ENCODE measurements at places on chromosomes 1 and 21.

DNA sequence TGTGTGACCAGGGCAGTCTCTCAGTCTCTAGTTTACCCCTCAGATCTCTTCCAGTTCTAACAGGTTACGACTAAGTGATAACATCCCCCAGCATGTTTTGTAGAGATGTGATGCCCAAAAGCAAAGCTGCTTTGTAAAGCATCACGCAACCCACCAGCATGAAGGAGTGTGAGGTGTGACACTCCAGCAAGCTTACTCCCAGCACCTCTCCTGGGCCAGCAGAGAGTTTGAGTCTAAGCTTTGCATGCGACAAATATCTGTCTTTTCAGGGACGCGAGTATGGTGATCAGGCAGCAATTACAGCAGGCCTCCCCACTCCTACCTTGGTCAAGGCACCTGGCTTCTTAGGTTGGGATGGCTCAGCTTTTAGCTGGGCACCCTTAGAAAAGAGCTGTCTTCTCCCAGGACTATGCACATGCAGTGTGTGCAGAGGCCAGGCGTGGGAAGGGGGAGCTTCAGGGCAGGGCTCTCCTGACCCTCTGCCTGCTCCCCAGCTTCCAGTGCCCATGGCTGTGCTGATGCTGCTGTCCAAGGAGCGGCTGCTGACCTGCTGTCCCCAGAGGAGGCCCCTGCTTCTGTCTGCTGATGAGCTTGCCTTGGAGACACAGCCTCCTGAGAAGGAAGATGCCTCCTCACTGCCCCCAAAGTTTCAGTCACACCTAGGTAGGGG, 48.2 kb downstream of the ELK4 start:
- H3K4me1 ChIP-seq, result peaks cover 11% of the 10 kb centered on the region
- peak overlapping the region; percentile 50 for H3K27ac ChIP-seq
- peaks cover 12% of the 10 kb centered on the region for H3K27me3 ChIP-seq
- DNase-seq, result no peak
- no peak overlapping the region for H3K4me3 ChIP-seq

DNA sequence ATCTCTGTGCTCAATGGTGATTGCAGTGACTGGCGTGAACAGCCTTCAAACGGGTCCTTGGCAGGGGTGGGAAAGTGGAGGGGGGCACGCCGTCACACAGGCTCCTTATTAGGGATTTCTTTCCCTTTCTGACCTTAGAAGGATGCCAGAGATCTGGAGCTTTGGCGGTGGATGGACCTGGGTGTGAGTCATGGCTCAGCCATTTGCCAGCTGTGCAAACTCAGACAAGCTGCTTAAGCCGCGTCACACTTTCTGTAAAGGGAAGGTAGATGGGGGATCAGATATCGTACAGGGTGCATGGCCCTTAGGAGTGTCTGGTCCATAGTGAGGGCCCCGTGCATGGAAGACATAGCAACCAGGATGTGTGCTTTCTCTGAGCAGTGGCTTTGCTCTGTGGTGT, 48.3 kb upstream of the C1orf174 start:
- H3K4me3 ChIP-seq, result no peak overlapping the region
- no peaks in the 10 kb centered on the region for H3K4me1 ChIP-seq
- DNase-seq, result peak; percentile 23
- H3K27me3 ChIP-seq, result peaks cover 6% of the 10 kb centered on the region
- no peak overlapping the region for H3K27ac ChIP-seq
- no peaks in the 10 kb centered on the region for H3K36me3 ChIP-seq

GRCh38 chr1:230281556-230281955, 144.6 kb downstream of the PGBD5 start:
- H3K4me1 ChIP-seq, result peaks cover 5% of the 10 kb centered on the region
- H3K36me3 ChIP-seq, result no peaks in the 10 kb centered on the region
- H3K4me3 ChIP-seq, result no peak overlapping the region
- no peak overlapping the region for H3K27ac ChIP-seq

DNA sequence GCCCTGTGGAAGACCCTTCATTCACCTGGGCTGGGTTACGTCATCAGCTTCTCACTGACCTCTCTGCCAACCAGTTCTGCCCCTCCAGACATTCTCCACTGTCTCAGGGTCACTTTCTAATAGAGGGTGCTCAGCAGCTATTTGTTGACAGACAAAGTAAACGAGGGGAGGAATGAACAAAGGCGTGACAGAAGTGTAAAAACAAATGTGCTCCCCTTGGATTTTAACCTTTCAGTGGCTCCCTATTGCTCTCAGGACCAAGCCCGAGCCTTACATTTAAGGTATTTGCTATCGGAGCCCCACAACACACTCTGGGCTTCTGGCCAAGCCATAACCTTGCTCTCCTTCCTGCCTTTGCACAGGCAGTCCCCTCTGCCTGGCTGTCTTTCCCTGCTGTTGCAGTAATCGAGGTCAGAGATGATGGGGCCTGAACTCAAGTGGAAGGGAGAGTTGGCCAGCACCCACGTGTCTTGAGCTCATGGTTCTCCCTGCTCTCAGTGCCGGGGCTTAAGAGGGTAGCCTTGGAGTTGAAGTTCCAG, 9.3 kb upstream of the MARCKSL1 start:
- peaks cover 8% of the 10 kb centered on the region for H3K4me1 ChIP-seq
- no peak for DNase-seq
- no peak overlapping the region for H3K4me3 ChIP-seq
- no peaks in the 10 kb centered on the region for H3K36me3 ChIP-seq
- H3K27me3 ChIP-seq, result no peaks in the 10 kb centered on the region
- H3K27ac ChIP-seq, result peak overlapping the region; percentile 43

- H3K4me3 ChIP-seq, result peak overlapping the region; percentile 73
- H3K27me3 ChIP-seq, result no peaks in the 10 kb centered on the region
- H3K4me1 ChIP-seq, result peaks cover 14% of the 10 kb centered on the region
- H3K36me3 ChIP-seq, result no peaks in the 10 kb centered on the region
- no peak for DNase-seq
Observed at GRCh38 chr1:109398343-109399225, 866 bp upstream of the SORT1 start.

DNA sequence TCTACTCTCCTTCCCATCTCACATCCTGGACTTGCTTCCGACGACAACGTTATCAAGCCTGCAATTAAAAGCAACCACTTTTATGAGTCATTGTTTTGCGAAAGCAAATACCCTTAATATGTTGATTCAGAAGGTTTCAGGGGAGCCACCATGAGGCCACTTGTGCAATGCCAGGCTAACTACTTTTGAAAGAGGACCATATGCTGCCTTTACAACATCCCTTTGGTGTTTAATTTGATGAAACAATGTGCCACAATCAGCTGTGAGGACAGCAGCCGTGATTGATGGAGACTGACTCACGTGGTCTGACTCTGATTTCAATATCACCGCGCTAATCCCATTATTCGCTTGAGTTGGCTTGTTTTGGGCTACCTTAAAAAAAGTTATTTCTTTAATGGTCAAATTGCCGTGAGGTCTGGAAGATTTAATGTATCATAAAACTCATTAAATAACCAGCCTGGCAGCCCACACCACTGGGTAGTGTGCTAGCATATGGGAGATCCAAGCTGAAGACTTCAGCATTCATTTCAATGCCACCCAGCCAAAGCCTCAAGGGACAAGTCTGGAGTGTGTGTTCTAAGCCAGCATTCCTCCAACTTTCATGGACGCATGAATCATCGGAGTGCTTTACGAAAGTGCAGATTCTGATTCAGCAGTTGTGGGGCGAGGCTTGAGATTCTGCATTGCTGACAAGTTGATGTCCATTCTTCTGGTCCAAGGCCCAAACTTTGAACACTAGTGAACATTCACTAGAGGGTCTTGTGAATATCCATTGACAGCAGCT, 73.3 kb upstream of the PAXBP1 start:
- H3K4me1 ChIP-seq, result no peaks in the 10 kb centered on the region
- H3K27me3 ChIP-seq, result peaks cover 23% of the 10 kb centered on the region
- peak; percentile 19 for DNase-seq
- H3K36me3 ChIP-seq, result no peaks in the 10 kb centered on the region
- H3K4me3 ChIP-seq, result no peak overlapping the region

DNA sequence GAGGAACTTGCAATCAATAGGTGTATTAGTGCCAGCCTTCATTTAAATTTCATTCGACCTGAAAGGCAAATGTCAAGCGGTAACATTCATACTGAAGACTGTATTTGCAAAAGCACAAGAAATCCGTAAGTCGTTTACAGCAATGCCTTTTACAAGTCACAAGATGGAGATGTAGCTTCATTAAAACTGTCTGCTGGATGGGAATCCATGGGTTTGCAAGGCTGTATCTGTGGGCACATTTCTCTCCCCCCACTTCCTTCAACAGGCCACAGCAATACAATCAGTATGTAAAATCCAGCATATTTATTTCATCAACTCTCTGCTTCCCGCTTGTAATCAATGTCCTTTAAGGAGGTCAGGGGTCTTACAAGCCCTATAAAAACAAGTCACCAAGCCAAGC, 147.1 kb downstream of the SLC45A1 start:
- H3K4me3 ChIP-seq, result no peak overlapping the region
- DNase-seq, result no peak
- H3K36me3 ChIP-seq, result no peaks in the 10 kb centered on the region
- no peak overlapping the region for H3K27ac ChIP-seq
- no peaks in the 10 kb centered on the region for H3K27me3 ChIP-seq

- H3K36me3 ChIP-seq, result no peaks in the 10 kb centered on the region
- H3K4me3 ChIP-seq, result no peak overlapping the region
- H3K27me3 ChIP-seq, result no peaks in the 10 kb centered on the region
- H3K4me1 ChIP-seq, result peaks cover 34% of the 10 kb centered on the region
Observed at GRCh38 chr1:94069919-94070285, 51.0 kb downstream of the ABCA4 start.

DNA sequence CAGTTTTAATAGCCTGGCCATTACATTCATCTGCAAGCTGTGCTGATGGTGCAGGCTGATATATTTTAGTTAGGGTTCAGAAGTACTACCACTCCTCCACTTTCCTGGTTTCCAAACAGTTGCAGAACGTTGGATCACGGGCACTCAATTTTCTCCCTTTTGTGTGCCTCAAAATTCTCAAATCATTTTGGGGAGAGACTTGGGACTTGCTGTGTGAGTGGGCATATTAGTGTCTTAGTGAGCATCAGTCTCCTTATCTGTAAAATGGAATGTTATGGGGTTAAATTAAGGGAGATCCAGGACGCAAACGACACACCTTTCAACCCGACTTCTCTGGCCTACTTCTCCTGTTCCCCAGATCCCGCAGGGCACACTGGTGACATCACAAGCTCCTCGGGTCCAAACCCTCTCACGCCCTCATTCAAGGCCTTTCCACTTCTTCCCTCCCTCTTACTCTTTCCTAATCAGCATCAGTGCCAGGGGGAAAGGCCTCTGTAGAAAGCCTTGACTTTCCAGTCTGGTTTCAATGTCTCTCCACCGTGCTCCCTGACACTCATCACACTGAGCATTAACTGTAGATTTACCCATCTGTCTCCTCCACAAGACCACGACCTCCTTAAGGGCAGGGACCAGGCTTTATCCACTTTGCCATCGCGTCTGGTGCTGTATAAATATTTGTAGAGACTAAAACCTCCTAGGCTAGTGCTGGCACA, 1.2 kb downstream of the PIGP start:
- peak; percentile 74 for DNase-seq
- peaks cover 17% of the 10 kb centered on the region for H3K4me1 ChIP-seq
- peak overlapping the region; percentile 100 for H3K27ac ChIP-seq
- H3K4me3 ChIP-seq, result peak overlapping the region; percentile 59
- no peaks in the 10 kb centered on the region for H3K27me3 ChIP-seq
- no peaks in the 10 kb centered on the region for H3K36me3 ChIP-seq

GRCh38 chr1:170126696-170127095, 19.1 kb upstream of the NTMT2 start:
- H3K27ac ChIP-seq, result no peak overlapping the region
- no peaks in the 10 kb centered on the region for H3K4me1 ChIP-seq
- no peaks in the 10 kb centered on the region for H3K27me3 ChIP-seq
- no peaks in the 10 kb centered on the region for H3K36me3 ChIP-seq
- DNase-seq, result peak; percentile 53

GRCh38 chr1:37808369-37809319, 636 bp upstream of the YRDC start:
- no peaks in the 10 kb centered on the region for H3K27me3 ChIP-seq
- H3K4me1 ChIP-seq, result peaks cover 15% of the 10 kb centered on the region
- no peaks in the 10 kb centered on the region for H3K36me3 ChIP-seq
- H3K27ac ChIP-seq, result peak overlapping the region; percentile 96
- peak; percentile 90 for DNase-seq
- H3K4me3 ChIP-seq, result peak overlapping the region; percentile 54

DNA sequence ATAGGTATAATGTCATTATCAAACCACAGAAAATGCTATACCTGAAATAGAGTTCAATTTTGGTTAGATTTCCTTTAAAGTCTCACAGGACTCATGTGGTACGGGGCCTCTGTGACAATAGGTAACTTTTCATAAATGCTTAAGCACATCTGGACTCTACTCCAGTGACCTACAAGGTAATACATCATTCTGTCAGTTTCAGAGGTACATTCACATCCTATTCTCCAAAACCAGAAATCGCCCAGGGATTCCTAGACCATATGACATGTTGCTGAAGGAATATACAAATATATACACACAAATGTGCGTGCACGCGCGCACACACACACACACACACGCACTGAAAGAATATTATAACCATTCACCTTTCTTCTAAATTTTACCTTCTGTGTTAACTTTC, 311.8 kb downstream of the SMYD3 start:
- no peaks in the 10 kb centered on the region for H3K36me3 ChIP-seq
- no peak overlapping the region for H3K4me3 ChIP-seq
- H3K27ac ChIP-seq, result no peak overlapping the region
- H3K27me3 ChIP-seq, result no peaks in the 10 kb centered on the region
- H3K4me1 ChIP-seq, result no peaks in the 10 kb centered on the region

GRCh38 chr1:1346501-1346890, 2.7 kb downstream of the DVL1 start:
- H3K4me3 ChIP-seq, result no peak overlapping the region
- H3K36me3 ChIP-seq, result no peaks in the 10 kb centered on the region
- DNase-seq, result no peak
- H3K27me3 ChIP-seq, result no peaks in the 10 kb centered on the region

GRCh38 chr1:156627313-156627880, 8.2 kb downstream of the HAPLN2 start:
- peaks cover 23% of the 10 kb centered on the region for H3K4me1 ChIP-seq
- no peak overlapping the region for H3K4me3 ChIP-seq
- DNase-seq, result peak; percentile 59
- no peak overlapping the region for H3K27ac ChIP-seq

GRCh38 chr1:248855580-248855979, 3.3 kb downstream of the ZNF692 start:
- H3K4me3 ChIP-seq, result no peak overlapping the region
- H3K27ac ChIP-seq, result no peak overlapping the region
- H3K27me3 ChIP-seq, result no peaks in the 10 kb centered on the region
- H3K4me1 ChIP-seq, result peaks cover 16% of the 10 kb centered on the region
- no peaks in the 10 kb centered on the region for H3K36me3 ChIP-seq

GRCh38 chr21:25573409-25574206, 33.7 kb downstream of the MRPL39 start:
- no peaks in the 10 kb centered on the region for H3K4me1 ChIP-seq
- no peak overlapping the region for H3K27ac ChIP-seq
- H3K4me3 ChIP-seq, result no peak overlapping the region
- peak; percentile 49 for DNase-seq
- no peaks in the 10 kb centered on the region for H3K27me3 ChIP-seq
- H3K36me3 ChIP-seq, result no peaks in the 10 kb centered on the region

- H3K4me3 ChIP-seq, result no peak overlapping the region
- no peaks in the 10 kb centered on the region for H3K4me1 ChIP-seq
- H3K36me3 ChIP-seq, result no peaks in the 10 kb centered on the region
- no peaks in the 10 kb centered on the region for H3K27me3 ChIP-seq
- no peak overlapping the region for H3K27ac ChIP-seq
Observed at GRCh38 chr1:41777695-41778094, 141.0 kb downstream of the HIVEP3 start.
